ENCODE measurements at places on chromosomes 6 and 20.

GRCh38 chr20:45448270-45448669 lies 21.3 kb upstream of the WFDC2 start:
- H3K4me1 ChIP-seq = peaks cover 16% of the 10 kb centered on the region
- H3K36me3 ChIP-seq = no peaks in the 10 kb centered on the region
- H3K27ac ChIP-seq = no peak overlapping the region
- DNase-seq = no peak

- H3K4me1 ChIP-seq = peaks cover 9% of the 10 kb centered on the region
- peaks cover 12% of the 10 kb centered on the region for H3K36me3 ChIP-seq
- no peak for DNase-seq
- no peaks in the 10 kb centered on the region for H3K27me3 ChIP-seq
- H3K4me3 ChIP-seq = no peak overlapping the region
Measured at GRCh38 chr6:43217351-43217750, 11.9 kb downstream of the DNPH1 start.

- peaks cover 48% of the 10 kb centered on the region for H3K36me3 ChIP-seq
- no peak overlapping the region for H3K4me3 ChIP-seq
- no peak for DNase-seq
- no peaks in the 10 kb centered on the region for H3K4me1 ChIP-seq
- no peaks in the 10 kb centered on the region for H3K27me3 ChIP-seq
Measured at GRCh38 chr6:7401075-7401474, 11.5 kb downstream of the RIOK1 start.

DNA sequence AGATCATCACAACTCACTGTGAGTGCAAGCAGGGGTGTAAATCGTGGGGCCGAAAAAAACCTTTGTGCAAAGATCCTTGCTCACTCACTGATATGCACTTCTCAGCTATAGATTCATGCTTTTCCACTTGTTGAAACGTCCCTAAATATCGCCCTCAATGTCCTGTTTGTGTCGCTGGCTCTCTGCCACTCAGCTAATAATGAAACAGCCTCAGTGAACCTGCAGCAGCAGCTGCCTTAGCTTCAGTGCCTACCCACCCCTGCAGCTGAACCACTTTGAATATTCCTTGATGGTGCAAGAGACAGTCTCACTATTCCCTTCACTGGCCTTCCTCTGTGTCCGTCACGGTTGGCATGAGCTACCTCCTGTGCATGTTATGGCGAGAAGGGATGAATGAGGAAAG lies 128.9 kb upstream of the NAA20 start:
- no peaks in the 10 kb centered on the region for H3K36me3 ChIP-seq
- no peak for DNase-seq
- H3K4me1 ChIP-seq = no peaks in the 10 kb centered on the region
- peaks cover 19% of the 10 kb centered on the region for H3K27me3 ChIP-seq

GRCh38 chr6:11772109-11772825 lies 6.3 kb downstream of the ADTRP start:
- H3K27ac ChIP-seq = peak overlapping the region; percentile 37
- H3K4me3 ChIP-seq = no peak overlapping the region
- DNase-seq = peak; percentile 35
- no peaks in the 10 kb centered on the region for H3K27me3 ChIP-seq
- H3K36me3 ChIP-seq = no peaks in the 10 kb centered on the region

Data from activated CD4-positive, alpha-beta T cell treated with anti-CD3 and anti-CD28 coated beads for 36 hours (primary cell).